NCI-H774 (cell line): ENCODE measurements at places on chromosomes 7 and 10.

GRCh38 chr7:79820387-79820786 is 314.2 kb upstream of the GNAI1 start:
- no peak for DNase-seq

DNA sequence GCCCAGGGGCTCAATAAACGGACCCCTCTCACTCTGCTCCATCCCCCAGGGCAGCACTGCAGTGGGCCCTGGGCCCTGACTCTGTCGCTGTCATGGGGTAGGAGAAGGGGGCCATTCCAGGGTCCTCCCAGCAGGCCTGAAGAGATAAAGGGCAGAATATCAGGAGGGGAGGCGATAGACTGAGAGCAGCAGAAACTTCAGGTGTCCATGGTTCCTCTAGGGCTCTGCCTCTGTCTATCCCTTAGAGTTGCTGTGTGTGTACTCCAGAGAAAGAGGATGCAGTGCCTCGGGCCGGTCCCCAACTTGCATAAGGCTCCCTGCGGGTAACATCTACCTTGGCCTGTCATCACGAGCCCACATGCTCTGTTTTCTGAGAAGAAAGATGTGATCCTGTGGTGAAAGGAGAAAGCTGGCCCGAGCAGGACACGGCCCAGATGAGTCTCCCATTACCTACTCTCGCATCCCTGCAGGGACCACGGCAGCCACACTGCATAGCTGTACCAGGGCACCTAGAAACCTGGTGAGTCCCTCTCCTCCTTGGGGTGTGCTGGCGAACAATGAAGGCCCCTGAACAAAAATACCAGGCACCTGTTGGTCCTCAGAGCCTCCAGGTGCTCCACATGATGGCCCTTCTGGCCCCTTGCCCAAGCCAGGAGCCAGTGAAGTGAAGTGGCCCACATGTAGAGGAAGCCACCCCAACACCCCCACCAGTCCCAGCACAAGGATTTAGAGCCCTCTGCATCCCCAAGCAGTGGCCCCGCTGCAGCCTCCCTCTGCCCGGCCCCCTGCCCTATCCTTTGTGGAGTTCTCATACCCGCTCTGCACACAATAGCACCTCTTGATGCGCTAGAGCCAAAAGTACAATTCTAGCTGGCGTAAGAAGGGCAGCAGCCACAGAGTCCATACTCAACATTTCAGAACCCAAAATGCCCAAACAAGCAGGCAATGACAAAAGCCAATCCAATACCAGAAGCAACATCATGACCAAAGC is 106.8 kb downstream of the ARHGAP22 start:
- no peak for DNase-seq

DNA sequence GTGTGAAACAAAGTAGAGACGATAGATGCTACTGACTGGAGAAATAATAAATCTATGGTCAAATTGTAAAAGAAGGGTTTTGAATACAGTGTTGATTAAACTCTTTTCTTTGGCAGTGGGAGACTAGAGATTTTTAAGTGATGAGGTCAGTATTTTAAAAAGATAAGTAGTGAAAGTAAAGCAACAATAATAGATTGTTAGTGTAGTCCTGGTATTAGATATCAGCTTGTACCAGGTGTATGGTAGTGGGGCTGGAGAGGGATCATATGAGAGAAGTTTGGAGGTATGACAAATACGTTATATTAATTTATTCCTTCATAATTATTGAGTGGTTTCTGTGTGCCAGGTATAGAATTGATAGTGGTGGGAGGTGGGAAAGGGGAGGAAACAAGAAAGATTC is 25.2 kb downstream of the PHTF2 start:
- no peak for DNase-seq

DNA sequence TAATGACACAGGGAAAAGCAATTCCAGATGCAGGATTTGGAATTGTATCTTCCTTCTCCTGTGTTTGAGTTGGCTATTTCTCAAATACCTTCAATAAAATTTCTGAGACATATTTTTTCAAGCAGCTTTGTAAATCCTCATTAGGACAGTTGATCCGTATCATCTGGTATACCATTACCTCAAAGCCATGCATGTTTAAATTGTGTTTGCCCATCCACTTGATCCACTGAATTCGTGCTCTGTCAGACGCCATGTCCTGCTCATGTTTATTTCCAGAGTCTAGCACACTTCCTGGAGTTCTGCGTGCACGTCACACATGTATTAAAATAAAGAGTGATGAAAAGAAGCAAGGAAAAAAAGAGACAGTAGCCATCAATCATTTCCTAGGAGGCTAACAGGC is 141.8 kb upstream of the CDC14C start:
- peak; percentile 80 for DNase-seq

- DNase-seq: no peak
Observed at GRCh38 chr10:99731306-99732032, 458 bp downstream of the COX15 start.

GRCh38 chr10:77879710-77880109 is 46.8 kb downstream of the DLG5 start:
- no peak for DNase-seq

GRCh38 chr10:123759501-123760031 is 93.4 kb downstream of the GPR26 start:
- no peak for DNase-seq
